ENCODE measurements at places on chromosomes 7 and 10.

- DNase-seq, result no peak
These were observed 165.3 kb downstream of the CELF2 start for GRCh38 chr10:11183015-11183414.

- no peak for DNase-seq
These were observed 36.0 kb upstream of the NRG3 start for GRCh38 chr10:81838950-81839349.

DNA sequence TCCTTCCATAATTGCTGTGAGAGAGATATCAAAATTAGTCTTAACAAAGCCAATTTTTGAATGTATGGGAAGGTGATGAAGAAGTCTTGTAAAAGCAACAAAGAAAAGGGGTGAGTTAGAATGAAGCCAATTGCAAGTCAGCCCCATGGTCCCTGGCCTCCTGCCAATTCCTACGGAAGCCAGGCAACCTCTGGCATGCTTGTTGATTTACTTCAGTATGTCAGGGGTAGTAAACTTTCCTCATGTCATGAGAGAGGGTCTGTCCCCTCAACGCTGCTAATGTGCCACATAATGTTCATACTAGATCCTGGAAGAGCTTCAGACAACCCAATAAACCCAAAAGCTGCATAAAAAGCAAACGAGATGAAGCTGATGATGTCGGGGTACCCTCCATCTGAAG is 159.1 kb upstream of the YAE1 start:
- DNase-seq, result no peak

DNA sequence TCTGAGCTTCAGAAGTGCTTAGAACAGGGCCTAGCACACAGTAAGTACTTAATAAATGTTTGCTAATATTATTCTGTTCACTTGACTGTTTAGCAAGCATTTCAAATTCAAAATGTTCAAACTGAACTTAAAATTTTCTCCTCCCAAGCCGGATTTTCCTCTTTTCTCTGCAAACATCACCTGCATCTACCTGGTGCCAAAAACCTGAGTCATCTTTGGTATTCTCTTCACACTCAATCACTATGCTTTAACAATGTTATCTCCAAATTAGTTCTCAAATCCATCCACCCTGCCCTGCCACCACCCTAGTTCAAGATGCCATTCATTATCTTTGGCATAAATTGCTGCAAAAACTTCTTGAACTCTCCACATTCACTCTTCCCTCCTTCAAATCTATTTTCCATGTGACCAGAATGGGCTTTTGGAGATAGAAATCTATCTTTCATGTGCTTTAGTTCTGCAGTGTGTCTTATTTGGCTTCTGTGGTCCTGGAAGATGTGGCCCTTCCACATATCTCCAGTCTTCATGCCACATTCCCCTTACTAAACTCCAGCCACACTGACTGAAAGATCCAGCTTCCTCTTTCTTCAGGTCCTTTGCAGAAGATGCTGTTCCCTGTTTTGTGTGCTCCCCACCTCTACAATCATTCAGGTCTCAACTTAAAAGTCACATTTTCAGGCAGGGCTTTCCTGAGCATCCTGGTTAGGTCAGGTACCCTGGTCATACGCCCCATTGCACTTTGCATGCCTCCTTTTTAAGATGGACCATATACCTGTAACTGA is 2.0 kb downstream of the GGCT start:
- DNase-seq, result no peak

GRCh38 chr10:124575107-124576035 is 113.7 kb downstream of the LHPP start:
- peak; percentile 42 for DNase-seq

- no peak for DNase-seq
These were observed 148.1 kb upstream of the FAM3C start for GRCh38 chr7:121544238-121544637.

DNA sequence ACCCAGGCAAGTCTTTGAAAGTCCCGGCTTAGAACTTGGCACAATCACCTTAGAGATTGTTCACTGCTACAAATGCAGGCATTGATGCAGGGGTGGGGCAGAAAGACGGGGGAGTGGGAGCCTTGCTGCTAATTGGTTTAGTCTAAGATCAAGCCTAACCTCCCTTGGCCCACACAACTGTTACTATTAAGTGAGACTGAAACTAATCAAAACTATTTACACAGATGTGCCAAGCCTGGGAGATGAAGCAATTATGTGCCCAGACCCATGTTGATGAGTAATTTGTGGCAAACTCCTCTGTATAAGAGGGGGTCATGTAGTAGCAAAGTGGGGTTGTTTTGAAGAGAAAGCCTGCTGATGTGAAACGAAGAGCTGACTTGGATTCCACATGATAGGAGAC is 178.2 kb upstream of the ITGB1 start:
- no peak for DNase-seq

DNA sequence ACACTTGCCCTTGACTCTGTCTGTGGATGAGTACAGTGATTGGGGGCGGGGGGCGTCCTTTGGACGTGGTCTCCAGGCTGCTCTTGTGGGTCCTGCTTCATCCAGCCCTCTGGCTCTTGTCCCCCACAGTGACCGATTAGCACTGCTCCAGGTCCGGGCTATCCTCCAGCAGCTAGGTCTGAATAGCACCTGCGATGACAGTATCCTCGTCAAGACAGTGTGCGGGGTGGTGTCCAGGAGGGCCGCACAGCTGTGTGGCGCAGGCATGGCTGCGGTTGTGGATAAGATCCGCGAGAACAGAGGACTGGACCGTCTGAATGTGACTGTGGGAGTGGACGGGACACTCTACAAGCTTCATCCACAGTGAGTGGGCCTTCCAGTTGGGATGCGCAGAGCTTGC is 18.3 kb downstream of the TACR2 start:
- DNase-seq, result no peak

DNA sequence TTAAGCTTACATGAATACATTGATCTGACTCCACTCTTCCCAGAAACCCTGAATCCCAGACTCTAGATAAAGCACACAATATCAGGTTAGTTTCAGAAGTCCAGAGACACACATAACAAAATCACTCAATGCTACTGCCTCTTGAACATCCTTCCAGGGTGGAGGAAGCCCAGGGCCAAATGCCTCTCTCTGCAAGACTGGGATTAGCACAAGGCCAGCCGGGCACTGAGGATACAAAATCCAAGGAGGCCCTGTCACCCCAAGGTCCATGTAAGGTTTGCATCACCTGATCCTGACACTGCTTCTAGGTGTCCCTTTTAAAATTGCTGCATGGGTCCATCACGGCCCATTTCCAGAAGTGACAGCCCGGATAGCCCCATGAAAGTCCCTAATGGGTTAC is 2.6 kb upstream of the PLXNA4 start:
- DNase-seq, result no peak

- no peak for DNase-seq
These were observed 49.3 kb upstream of the INPP5A start for GRCh38 chr10:132488231-132488821.

- no peak for DNase-seq
These were observed 1.2 kb downstream of the HOXA11 start for GRCh38 chr7:27183682-27184336.

GRCh38 chr10:103476046-103476768 is 2.8 kb downstream of the CALHM3 start:
- DNase-seq, result no peak

GRCh38 chr7:2084331-2084730 is 148.4 kb downstream of the MAD1L1 start:
- no peak for DNase-seq

DNA sequence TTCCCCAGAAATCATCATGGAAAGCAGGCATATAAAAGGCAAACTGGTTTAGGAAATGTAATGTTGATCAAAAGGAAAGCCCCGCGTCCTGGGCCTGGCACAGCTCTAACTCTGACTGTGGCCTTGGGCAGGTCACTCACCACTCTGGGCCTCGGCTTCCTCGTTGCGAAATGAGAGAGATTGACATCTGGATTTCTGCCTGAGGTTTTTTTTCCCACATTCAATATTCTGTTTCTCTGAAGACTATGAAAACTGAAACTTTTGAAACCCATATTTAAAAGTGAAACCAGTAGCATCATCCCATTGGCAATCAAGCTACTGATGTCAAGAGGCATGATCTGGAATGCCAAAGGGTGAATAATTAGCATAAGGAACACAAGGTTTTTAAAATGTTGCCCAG is 369.7 kb upstream of the NPVF start:
- DNase-seq, result no peak

- DNase-seq, result no peak
These were observed 92.6 kb downstream of the NRCAM start for GRCh38 chr7:108363659-108364058.

DNA sequence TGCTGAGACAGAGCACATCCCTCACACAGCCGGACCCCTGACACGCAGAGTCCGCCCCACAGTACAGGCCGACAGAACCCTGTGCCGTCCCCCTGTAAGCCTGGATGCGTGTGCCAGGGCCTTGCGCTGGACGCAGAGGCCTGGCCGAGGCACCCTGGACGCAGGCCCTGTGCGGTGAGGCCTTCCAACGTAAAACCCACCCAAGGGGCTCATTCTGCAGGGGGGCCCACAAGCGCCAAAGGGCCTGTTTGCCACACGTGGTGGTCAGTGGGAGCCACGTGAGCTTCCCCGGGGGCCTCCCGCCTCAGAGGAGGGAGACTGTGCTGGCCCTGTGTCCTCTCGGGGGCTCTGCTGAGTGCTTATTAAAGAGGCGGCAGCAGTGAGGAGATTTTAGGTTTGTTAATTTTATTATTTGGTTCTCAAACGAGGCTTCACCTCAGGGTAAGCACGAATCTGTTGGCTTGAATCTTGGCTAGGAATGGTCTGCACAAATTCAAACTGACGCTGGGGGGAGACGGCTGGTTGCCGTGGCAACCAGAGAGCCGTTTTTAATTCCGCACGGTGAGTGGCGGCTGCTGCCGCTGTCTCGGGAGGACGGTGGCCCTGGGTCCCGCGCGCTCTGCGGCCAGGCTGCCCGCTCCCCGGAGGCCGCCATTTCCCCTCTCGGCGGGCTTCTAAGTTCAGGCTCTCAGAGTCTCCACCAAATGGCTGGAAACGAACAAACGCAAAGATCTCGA is 4.9 kb upstream of the ADGRA1 start:
- DNase-seq, result no peak

DNA sequence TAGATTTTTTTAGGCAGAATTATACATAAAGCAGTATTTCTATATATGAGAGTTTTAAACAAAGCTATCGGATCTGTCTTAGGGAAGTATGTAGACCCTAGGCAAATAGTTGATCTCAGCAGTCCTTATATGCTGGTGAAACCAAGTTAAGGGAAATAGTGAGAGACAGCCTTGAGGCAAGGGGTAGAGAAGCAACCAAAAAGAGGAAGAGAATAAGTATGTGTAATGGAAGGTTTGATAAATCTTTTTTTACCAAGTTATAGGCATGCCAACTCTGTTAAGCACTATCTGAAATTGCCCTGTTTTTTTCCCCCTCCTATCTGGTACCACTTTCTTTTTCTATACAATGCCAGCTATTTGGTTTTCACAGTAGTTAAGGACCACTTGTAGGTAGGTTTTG is 19.9 kb downstream of the SPAG6 start:
- DNase-seq, result no peak

DNA sequence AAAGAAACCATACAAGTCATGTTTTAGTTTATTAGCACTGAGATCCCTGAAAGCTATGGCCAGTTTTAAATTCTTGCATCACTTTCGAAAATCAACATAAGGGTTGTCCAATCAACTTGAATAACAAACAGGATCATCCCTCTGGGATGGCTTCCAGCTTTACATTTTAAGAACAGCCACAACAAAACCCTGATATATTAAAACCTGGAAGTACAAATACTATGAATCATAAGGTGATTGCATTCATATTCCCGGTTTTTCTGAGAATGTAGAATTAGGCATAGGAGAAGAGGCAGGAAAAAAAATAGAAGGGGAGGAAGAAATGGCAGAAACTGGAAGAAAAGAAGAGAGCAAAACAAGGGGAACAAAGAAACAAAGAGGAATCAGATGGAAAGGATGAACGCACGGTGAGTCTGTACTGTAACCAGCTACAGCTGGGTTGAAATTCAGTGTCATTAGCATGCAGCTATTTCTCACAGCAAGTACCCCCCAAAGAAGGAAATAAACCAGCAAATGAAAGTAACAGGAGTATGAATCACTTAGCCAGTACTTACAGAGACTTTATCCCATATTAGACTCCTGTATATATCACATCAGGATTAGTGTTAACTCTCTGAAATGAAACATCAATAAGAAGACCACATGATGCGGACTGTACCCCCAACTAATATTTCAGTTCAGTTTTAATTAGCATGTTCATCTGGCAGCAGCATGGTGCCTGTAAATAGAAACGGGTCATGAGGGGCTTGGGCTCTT is 301.3 kb downstream of the RNLS start:
- no peak for DNase-seq

DNA sequence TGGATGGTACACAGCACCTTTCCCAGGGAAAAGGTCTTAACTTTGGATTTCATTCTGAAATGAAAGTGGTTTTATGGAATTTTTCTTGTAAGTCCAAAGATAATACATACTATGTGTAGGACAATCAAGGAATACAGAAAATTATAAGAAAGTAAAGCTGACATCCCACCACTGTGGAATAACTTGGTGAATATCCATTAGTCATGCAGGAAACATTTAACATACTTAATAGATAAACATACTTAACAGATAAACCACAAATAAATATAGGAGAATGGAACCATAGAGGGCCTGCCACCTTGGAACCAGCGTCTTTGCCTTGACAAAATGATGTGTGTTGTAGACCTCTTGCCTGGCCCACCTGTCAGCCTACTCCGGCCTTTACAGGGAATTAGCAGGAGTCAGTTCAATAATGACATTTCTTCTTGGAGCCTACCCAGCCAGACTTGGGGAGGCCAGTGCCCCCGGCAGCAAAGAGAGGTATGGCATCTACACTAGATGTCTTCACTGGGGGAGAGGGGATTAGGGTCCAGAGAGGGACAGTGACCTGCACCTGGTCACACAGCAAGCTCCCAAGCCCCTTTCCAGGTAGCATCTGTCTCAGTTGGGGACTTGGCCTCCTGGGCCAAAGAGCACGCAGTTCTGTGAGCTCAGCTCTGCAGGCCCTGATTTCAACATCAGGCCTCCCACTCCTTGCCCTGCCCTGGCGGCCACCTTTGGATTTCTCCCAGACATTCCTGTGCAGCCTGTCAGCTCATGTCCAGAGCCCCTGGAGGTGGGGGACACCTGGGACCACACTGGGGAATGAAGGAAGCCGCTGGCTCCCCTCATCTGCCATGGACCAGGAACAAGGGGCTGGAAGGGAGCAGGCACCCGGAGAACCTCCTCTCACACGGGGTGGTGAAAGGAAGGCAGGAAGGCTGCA is 112.6 kb upstream of the PPIF start:
- no peak for DNase-seq

- DNase-seq, result no peak
These were observed 272.7 kb downstream of the CELF2 start for GRCh38 chr10:11290156-11290890.

GRCh38 chr7:140924821-140925421 is at the start of gene BRAF:
BRAF (minus strand) TSS chr7:140924929; CDS start chr7:140924703, 226 bp downstream.
- peak; percentile 91 for DNase-seq

DNA sequence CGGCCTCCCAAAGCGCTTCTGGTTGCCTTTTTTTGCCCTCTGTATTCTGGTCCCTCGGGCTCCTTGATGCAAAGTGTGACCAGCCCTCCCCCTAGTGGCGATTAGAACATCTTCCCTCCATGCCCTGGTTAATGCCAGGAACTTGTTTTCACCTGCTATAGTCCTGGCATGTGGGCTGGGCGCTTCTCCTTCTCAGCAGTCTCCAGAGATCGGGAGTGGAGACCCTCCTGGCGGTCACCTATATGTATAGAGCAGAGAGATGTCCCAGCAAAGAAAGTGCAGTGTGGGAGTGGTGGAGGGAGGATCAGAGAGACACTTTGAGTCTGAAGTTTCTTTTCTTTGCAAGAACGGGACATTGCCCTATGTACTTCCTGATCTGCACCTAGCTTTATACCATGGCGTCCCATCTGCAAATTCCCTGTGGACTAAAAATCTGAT is 264.1 kb downstream of the OTUD1 start:
- peak; percentile 45 for DNase-seq
